Activated CD4-positive, CD25-positive, alpha-beta regulatory T cell treated with anti-CD3 and anti-CD28 coated beads, Interleukin-2, amount 50 U/mL, for 24 hours (primary cell): ENCODE measurements at places on chromosomes 6 and 20.
A peak's percentile ranks its signal among the peaks of the same experiment; 100 is the strongest.

DNA sequence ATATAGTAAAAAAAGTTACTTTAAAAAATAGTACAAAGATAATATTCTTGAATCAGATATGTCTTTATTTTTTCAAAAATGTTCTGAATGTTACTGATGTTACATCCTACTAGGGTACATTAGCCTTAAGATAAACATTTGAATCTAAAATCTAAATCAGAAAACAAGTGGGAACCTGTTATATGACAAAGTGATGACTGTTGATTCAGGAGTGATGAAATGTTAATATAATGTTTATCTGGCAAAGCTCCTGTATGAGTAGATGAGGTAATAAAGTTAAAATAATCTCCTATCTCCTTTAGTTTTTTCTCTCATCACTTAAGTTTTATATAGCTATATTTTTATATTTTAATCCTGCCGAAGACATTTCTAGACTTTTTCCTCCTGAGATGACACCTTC is 4.2 kb downstream of the DOP1A start:
- no peak for ATAC-seq

- no peak for ATAC-seq
Measured at GRCh38 chr6:15498640-15499039, 164.2 kb downstream of the DTNBP1 start.

DNA sequence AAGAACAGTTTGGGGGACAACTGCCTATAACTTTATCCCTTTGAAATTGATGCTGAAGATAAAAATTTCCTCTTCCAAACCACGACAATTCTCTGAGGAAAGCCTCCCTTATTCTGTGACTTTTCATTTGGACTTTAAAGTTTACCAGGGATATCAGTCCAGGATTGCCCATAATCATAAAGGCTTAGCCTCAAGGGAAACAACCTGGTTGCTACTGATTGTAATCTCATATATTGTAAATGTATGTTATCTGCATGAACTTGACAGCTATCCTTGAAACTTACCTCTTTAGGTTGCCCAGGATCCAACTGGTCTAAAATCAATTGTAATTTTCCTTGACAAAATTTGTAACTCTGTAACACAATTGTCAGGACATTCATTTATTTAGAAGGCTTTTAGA is 23.8 kb downstream of the TBC1D32 start:
- ATAC-seq = no peak

DNA sequence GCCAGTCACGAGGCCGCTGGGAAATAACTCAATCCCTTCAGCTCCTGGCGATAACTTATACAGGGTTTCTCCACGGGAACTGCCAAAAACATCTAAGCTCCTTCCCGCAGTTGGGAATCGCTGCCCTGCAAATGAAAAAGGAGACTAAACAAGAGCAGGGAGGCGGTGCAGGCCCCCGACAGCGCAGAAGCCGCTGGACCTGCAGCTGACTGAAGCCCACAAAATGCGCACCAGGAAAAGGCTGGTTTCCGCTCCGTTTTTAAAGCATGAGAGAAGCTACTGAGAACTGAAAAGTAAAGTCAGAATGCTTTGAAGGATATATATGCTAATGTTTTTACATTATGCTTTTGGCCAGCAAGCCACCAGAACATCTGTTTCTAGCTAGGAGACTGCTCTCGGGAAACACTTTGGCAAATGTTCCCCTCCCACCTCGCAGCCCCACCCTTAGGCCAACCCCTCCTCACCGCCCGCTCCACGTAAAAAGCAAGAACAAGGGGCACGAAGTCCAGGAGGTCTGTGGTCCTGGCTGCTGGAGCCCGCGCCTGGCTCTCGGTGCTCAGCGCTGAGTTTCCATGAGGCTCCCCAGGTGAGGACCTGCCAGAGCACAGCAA is 90.5 kb downstream of the SOD2 start:
- ATAC-seq = no peak

DNA sequence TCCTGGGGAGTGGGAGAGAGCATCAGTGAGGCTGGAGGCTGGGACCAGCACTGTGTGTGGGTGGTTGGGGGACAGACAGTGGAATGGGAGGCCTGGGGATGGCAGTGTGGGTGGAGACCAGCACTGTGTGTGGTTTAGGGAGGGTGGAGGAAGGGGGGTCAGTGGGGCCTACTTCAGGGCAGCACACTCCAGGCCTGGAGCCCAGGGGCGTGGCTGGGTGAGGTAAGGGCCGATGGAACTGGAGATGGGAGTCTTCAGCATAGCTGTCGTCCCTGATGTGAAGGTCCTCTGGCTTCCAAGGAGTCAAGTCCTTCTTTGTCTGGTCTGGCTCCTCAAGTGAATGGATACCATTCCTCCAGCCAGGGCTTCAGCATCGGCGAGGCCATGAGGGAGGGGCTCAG is 18.6 kb downstream of the KCNK17 start:
- ATAC-seq = no peak

DNA sequence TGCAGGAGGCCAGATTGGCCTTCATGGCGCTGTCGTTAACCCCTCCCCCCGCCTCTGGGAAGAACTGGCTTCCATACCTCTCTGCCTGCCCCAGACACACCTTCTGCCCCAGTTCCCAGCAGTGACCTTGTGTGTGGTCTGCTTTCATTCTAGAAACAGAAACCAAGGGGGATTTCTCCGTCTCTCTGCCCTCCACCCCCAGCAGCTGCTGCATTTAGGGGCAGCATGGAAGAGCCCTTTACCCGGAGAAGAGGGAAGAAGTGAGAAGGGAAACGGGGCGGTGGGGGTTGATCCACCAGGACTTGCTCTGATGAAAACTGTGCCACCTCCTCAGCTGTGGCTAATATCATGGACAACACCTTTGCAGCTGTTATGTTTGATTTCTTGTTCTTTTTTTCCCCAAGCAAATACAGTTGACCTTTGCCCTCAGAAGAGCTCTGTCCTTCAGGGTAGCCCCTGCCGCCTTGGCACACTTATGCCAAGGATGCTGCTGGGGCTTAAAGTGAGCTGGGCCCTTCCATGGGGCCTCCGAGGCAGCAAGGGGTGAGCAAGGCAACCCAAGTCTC is 6.1 kb downstream of the GLP1R start:
- ATAC-seq = no peak

- ATAC-seq = no peak
Measured at GRCh38 chr20:31739550-31739977, 474 bp downstream of the TPX2 start.

- no peak for ATAC-seq
Measured at GRCh38 chr6:123994891-123995635, 191.4 kb downstream of the NKAIN2 start.

DNA sequence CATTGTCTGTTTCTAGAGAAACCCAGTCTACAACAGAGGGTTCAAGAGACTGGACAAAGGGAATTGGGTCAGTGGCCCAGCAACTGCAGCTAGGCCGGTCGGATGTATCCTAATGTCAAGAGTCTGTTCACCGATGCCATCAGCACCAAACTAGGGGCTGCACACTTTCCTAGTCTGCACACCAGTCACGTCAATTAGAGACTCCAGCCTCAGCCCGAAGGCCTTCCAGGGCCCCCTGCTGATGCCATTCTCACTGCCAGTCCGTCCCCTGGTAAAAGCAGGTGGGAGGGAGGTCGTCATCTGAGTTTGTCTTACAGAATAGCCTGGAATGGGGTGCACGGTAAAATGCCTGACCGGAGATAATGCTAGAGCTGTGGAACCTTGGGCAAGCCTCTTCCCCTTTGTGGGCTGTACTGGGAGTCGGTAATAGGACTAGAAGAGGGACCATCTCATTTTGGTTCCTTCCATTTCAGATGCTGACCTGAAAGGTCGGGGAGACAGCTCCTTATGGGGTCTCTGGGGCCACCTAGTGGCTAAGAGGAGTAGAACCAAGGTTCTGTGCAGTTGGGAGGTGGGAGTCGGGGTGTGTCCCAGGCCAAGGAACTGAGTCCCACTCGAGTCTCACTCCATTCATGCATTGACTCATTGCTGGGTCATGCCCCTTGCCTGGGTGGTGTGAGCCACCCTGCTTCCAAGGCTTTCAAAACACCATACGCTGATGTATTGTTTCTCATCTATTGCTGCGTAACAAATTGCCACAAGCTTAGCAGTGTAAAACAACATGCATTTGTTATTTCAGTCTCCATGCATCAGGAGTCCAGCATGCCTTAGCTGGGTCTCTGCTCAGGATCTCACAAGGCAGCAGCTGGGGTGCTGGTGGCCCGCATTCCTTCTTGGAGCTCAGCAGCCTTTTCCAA is 5.1 kb downstream of the SOX12 start:
- ATAC-seq = peak; percentile 72

DNA sequence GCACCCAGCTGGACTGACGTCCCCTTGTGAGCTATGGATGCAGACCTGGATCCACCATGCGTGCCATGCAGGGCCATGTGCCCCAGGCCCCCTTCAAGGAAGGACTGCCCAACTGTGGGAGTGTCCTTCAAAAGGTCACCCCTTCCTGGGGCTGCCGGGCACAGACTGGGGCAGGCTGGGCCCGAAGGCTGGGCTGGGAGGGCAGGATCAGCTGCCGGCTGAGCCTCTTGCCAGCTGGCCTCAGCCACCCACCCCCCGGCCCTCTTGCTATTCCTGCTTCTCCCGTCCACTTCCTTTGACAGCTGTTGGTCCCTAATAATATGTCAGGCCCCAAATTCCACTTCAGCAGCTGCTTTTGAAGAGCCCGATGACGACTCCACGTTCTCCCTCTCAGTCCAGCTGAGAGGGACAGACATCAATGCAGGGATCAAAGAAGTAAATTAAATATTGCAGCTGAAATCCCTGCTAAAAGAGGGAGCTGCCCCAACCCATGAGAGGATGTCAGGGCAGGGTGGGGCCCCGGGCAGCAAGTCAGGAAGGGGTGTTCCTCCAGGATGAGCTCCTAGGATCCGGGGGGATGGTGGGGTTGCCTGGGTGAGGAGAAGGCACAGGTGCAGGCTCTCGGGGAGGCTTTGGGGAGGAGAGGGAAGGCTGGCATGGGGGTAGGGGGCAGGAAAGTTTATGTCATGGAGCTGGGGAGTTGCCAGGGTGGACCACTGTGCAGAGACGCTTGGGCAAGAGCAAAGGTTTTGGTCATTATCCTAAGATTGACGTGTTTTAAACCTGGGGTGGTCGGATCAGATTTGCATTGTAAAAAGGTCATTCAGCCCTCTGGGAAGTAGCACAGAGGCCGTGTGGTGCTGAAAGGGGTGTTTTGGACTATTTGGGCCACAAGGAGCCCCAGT is 185.0 kb downstream of the ANKRD60 start:
- no peak for ATAC-seq

- no peak for ATAC-seq
Measured at GRCh38 chr6:147341486-147341885, 137.3 kb downstream of the STXBP5 start.

DNA sequence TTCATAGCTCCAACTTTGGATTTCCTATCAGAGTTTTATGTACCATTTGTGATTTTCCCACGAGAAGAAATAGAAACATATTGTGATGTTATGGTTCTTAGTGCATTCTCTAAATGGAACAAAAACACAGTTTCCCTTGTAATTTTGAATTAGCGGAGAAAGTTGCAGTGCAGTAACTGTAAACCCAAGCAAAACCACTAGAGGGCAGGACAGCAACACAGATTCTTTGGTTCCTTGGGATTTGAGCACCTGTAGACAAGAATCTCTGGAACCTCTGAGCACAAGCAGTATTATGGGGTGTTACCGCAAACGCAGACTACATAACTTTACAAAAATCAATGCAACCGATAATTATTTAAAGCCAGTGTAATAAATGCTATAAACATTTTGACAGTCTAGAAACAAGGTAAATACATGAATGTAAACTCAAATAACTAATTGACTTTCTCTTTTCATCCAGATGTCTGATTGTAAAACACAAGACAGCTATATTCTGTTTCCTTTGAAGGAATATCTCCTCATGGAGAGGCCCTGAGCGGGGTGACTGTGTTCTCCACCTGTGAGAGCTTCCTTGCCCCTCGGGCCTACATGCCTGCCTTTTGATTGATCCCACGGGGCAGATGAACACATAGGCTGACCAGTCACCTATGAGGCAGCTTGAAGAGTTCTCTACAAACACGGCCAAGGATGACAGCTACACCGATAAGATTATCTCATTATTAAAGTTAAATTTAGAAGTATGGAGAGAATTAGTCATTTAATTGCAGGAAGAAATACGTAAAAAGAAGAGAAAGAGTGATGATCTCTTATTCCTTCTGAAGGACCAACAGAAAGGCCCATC is 67.5 kb upstream of the COL21A1 start:
- no peak for ATAC-seq

GRCh38 chr20:47066484-47067270 is 172.0 kb downstream of the EYA2 start:
- ATAC-seq = no peak

DNA sequence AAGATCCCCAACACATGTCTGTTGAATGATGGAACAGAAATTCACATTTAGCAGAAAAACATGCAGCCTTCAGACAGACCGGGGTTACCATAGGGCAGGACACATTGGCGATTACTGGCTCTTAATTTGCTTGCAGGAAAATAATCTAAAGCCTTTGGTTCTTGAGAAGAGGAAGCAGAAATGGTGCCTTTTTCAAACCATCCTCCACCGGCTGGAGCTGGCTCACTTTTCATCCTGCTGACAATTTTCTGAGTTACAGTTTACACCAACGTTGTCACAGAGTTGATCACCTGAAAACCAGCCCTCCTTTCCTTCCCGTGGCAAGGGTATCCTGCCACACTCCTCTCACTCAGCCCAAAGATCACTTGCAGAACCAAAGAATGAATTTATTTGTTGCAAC is 32.6 kb downstream of the SF3B5 start:
- no peak for ATAC-seq

DNA sequence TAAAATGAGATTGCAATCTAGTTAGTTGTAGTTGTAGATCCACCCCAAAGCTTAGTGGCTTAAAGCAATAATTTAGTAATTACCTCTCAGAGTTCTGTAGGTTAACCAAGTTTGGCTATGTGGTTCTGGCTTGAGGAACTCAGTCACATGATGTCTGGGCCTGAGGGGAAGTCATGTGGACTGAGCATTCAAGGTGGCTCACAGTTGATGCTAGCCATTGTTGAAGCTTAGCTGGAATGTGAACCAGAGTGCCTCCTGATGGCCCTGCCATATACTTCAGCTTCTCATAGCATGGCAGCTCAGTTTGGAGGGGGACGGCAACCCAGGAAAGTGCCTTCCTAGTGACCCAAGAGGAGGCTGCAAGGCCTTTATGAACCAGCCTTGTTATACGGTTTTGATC is 263.2 kb upstream of the RNF217 start:
- ATAC-seq = no peak

DNA sequence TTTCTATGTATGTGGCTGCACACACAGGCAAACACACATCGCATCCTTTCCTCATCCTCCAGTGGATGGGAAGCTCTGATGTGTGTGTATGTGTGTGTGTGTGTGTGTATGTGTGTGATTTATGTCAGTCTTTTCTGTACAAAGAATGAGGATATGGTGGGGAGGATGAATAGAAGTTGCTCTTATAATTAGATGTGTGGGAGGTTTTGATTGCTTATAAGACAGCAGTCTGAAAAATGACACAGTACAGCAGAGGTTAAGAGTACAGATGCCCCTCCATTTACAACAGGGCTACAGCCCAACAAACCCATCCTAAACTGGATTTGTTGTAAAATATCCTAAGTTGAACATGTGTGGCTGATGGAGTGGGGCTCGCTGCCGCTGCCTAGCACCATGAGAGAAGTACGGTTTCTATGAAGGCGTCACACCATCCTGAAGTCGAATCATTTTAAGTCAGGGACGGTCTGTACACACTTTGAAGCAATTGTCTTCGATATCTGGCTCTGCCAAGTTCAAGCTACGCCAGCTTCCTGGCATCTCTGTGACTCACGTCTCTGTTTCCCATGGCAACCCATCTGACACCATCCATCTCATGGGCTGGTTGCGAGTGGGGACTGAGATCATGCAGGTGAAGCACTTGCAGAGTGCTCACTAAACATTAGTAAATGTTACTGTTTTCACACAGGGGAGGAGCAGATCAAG is 252.6 kb downstream of the MYLK4 start:
- no peak for ATAC-seq

- no peak for ATAC-seq
Measured at GRCh38 chr20:45579184-45579583, at the start of gene WFDC8. TSS of gene WFDC8 (minus strand) at chr20:45579284. CDS start at chr20:45579247, 37 bp downstream.
